ENCODE measurements at places on chromosomes 12 and 14.

DNA sequence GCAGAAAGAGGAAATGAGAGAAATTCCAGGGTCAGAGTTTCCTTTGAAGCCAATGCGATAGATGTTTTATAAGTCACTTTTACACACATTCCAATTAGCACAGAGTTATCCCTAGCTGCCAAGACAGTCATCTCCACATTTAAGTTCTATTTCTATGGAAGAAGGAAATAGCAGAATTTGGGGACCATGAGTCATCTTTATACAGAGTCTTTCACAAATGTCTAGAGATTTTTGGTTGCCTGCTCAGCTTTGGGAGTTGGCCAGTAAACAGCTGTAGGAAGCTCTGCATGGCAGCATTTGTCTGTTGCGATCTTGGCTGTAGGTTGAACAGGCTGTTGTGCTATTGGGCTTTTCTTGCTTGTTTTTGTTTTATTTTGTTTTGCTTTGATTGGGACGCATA lies 884.3 kb downstream of the GALC start:
- no peak for DNase-seq

- DNase-seq, result no peak
Observed at GRCh38 chr14:55116246-55117030, 12.6 kb upstream of the LGALS3 start.

GRCh38 chr14:52473557-52473956 lies 78.7 kb downstream of the TXNDC16 start:
- DNase-seq, result peak; percentile 8

DNA sequence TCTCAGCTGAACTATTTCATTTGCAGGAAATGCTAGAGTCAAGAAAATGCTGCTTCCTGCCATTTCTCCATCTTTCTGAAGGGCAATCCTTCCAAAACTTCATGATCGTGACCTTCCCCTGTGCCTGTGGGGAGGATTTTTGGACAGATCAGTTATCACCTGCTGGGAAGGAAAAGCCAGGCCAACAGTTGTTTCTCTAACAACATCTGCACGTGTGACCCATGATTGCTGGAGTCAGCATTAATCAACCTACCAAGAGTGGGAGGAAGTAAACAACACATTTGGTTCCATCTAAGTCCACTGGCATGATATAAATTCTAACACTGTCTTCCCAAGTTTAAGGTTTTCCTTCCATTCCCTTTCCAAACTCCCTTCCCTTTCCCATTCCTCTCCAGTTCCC lies 172.7 kb downstream of the APAF1 start:
- no peak for DNase-seq

DNA sequence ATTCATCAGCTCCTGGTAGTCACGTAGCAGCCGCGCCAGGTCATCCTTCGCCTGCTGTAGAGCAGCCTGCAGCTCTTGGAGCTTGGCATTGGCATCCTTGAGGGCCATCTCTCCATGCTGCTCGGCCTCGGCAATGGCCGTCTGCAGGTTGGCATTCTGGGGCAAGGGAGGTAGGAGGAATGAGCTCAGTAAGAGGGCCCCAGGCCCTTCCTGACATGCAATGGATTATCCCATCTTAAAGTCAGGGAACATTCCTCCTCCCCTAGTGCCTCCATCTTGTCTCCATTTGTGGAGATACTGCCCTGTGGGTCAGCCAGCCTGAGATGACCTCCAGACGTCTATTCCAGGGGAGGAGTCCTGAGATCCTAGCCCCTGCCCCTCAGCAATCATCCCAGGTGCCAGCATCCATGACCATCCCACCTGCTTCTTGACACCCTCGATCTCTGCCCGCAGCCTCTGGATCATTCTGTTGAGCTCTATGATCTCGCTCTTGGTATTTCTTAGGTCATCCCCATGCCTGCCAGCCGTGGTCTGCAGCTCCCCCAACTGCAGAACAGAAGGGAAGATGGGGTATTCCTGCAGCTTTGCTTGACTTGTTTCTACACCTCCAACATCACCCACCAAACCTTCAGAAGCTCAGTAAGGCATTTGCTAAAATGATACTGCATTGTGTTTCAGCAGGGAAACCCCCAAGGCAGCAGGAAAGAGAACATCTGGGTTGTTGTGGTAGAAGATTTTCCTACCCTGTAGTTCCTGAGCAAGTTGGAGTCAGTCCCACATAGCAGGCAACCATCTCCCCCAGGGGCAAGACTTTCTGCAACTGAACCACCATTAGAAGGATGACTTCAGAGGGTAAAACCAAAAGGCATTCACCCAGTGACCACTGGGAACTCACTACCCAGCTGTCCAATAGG lies 4.4 kb downstream of the KRT3 start:
- DNase-seq, result no peak

DNA sequence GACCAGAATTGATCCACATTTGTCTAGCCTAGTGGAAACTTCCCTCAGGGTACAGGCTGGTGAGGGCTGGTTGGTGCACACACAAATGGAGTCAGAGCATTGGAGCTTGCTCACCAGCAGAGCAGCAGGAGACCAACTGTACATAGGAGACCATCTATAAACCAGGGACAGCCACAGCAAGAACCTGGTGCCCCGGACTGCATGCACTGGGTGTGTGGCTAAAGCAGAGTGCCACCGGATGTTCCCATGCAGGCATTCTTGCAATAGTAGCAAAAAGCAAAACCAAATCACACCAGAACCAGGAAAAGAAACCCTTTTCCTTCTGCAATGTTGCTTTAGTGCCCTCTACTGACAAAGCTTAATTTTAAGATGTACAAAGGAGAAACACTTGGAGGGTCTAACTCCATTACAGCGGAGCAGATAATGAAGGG lies 136.4 kb downstream of the MDGA2 start:
- no peak for DNase-seq

DNA sequence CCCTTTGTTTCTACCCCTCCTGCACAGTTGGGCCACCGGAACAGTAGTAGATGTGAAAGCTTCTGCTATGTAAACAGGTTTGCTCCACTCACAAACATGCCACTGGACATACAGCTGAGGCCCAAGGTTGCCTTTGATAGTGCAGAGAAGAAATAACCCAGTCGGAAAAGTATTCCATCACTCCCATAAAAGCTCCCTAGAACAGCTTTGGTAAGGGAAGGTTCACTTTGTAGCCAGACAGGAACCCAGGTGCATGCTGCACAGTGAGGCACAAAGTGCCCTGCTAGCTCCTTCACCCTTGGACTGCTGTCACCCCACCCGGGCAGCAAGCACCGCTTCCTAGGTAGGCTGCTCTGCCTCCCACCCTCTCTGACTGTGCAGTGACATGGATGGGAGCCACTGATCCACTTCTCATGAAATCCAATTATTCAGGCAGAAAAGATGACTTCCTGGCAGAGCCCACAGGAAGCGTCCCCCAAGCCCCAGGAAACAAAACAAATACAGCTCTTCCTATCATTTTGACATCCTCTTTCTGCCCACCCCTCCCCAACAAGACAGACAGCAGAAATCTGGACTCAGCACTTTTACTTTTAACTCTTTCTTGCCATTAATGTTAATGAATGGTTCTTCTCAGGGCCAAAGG lies 100.2 kb downstream of the SRGAP1 start:
- DNase-seq, result no peak

DNA sequence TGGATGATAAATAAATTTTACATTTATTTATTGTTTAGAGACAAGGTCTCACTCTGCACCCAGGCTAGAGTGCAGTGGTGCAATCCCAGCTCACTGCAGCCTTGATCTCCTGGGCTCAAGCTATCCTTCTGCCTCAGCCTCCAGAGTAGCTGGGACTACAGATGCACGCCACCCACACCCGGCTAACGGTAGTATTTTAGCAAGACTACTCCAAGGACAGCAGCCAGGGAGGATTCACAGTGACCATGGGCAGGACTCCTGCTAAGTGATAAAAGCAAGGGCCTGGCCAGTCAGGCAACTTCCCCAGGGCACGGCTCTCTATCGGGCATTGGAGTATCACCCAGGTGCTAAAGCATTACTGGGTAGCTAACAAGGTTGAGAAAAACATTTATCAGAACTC lies 55.4 kb downstream of the ARL6IP4 start:
- DNase-seq, result no peak

DNA sequence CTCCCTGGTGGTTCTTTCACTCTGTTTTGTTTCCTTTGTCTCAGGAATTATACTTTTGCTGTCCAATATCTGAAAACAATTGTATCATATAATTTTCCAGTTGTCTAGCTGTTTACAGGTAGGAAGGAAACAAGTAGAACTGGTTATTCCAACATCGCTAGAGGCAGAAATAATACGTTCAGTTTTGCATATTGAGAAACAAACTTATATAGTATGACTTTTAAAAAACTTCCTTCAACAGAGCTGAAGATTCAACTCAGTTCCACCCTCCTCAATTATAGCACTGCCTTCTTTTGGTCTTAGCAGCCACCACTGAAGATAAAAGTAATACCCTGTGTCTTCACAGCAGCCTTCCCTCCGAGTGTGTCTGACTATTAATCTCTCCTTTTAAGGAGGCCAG lies 214.3 kb downstream of the EFCAB11 start:
- DNase-seq, result no peak

- no peak for DNase-seq
Observed at GRCh38 chr14:75318353-75318752, 39.7 kb downstream of the FOS start.

DNA sequence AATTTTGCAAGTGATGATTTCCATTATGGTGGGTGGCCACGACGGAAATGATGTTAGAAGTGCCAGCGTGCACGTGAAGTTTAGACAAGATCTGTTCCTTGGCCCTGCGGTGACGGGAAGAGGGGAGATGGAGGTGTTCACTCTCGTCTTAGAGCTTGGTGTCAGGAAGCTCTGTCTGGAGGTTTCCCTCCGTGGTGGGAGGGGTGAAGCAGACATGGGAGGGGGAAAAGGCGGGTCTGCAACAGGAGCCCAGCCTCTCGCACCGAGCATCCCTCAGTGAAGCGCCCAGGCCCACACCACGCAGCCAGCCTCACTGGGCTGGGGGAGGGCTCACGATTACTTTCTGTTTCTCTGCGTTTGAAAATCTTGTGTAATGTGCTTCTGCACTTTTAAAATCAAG lies 26.3 kb downstream of the EML1 start:
- no peak for DNase-seq

DNA sequence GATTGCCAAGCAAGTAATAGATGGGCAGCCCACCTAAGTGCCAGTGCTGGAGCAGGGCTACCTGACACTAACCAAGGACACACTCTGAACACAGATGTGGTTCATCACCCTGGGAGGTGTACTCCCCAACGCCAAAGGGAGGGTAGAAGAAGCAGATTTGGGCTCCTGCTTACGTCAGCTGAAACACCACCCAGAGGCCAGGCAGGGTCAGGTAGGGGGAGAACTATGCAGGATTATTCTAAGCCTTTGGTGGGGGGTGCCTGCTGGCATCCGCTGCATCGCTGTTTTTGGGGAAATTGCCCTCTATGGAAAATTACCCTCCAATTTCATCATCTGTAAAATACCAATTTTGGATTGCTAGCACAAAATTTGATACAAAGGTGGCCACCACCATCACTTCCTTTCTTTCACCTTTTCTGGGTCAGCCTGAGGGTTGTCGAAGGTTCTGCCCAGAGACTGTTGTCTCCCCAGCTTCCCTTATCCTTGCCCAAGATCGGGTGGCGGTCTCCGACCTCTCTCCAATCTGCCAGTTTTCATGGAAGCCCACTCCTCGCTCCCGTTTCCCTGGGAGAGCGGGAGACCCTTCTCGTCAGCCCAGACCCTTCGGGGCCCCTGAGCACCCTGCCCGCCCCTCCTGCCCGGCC lies 535 bp downstream of the BIN2 start:
- no peak for DNase-seq

DNA sequence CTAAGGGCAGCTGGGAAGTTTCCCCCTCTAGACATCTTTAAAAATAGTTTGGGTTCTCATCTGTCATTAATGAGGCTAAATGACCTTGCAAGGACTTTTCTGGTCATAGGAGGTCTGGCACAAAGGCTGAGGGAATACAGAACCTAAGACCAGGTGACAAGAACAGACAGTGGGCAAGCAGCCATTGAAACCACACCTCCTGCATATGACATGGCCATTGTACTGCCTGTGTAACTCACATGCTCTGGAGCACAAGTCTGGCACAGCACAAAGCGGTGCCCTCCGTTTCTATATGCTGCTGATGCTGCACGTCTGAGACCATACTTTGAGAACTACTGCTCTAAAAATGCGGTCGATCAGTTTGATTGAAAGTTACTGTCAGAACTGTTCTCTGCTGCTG lies 143.3 kb downstream of the APAF1 start:
- DNase-seq, result no peak

- DNase-seq, result no peak
Observed at GRCh38 chr12:130952171-130952954, 1.3 kb upstream of the ADGRD1 start.

GRCh38 chr14:50832935-50833630 lies 2.1 kb upstream of the NIN start:
- no peak for DNase-seq

DNA sequence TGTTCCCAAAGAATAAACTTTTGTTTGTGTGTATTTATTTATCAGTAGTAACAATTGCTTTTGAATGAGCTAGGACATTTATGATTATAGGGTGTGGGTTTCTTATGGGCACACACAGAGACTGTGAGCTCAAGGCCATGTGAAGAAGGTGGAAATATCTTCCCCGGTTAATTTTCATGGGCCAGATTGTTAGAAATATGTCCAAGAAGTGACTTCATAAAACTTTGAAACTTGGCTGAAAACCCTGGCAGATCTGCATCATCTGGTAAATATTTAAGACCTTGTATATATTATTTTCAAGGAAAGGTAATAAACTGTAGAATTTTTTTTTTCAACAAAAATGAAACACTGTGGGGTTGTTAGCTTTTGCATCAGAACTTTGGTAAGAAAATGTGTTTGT lies 53.5 kb upstream of the RNU6-8 start:
- DNase-seq, result no peak

DNA sequence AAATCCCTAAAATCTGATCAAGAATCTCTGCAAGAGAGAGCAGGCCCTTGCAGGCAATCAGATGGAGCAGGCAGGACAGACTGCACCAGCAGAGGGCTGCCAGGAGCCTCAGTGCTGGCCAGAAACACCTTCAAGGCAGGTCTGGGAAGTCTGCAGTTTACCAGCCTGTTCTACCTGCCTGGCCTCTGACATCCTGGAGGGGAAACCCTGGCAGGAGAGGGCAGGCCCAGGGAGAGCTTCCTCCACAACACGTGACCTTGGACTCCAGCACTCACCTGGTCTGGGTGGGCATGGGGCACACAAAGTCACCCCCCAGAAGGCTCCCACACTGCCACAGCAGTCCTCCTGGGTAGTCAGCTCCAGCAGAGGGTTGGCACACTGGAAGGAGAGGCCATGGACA lies 56.0 kb downstream of the ISCA2 start:
- no peak for DNase-seq

- DNase-seq, result no peak
Observed at GRCh38 chr14:67413806-67414769, 2.1 kb upstream of the PLEK2 start.

GRCh38 chr14:68308726-68309520 lies 483.9 kb downstream of the ZFP36L1 start:
- DNase-seq, result no peak
